ENCODE measurements at places on chromosomes 6 and 20.

- no peak for DNase-seq
Observed at GRCh38 chr20:52130406-52130805, 61.2 kb downstream of the ZFP64 start.

DNA sequence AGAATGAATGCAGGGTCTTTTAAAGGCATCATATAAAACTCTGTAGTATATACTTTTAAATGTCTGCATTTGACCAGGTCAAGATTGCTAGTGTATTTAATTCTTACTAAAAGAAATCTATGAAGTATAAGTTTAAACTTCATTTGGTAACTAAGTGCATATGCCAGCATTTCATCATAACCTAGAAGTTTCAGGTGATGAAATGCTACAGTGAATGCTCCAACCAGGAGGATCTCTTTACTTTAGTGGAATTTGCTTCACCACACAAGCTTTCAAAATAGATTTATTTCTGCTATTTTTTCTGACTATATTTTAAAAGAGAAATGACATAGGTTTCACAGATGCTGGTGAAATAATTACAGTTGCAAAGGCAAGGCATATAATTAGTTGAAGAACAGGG, 141.9 kb downstream of the HIVEP2 start:
- no peak for DNase-seq

GRCh38 chr6:8821981-8822381, 386.6 kb upstream of the SLC35B3 start:
- DNase-seq, result no peak

- no peak for DNase-seq
Observed at GRCh38 chr6:113370508-113371502, 486.3 kb upstream of the MARCKS start.

DNA sequence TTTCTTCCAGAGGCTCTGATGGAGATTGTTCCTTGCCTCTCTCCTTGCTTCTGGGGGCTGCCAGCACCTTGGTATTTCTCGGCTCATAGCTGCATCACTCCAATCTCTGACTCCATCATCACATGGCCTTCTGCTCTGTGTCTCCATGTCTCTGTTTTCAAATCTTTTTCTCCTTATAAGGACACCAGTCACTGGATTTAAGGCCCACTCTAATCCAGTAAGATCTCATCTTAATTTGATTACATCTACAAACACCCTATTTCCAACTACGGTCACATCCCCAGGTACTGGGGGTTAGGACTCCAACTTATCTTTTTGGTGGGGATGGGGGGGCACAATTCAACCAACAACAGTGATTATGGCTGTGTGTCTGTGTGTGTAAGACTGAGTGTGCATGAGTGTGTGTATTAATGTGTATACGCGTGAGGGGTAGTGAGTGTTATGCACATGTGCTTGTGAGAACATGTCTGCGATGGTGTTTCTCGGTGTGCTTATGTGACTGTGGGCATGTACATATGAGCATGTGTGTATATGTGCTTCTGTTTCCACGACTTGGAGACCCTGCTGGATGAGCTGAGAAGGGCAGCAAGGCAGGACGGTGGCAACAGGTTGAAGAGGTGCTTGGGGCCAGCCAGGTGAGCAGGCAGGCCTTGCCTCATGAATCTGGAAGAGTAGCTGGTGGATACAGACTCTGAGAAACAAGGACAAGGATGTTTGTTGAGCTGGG, 130.5 kb downstream of the MRPL14 start:
- no peak for DNase-seq

- DNase-seq, result no peak
Observed at GRCh38 chr20:10492844-10493243, 57.7 kb downstream of the SLX4IP start.

DNA sequence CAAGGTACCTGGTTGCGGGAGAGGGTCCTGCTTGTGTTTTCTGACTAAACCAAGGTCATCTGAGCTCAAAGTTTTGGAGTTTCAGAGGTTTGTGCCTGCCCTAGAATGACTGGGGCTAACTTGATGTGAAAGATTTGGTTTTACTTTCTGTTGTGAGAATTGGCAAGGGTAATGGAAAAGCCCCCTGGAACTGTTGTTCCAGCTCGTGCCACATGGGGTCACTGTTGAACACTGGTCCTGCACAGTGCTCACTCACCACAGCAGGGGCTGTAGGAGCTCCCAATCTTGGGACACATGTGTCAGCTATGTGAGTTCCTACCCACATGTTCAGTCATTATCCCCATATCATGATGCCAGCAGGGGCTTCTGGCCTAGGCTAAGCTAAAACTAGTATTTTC, 6.5 kb downstream of the TGM6 start:
- DNase-seq, result peak; percentile 16

DNA sequence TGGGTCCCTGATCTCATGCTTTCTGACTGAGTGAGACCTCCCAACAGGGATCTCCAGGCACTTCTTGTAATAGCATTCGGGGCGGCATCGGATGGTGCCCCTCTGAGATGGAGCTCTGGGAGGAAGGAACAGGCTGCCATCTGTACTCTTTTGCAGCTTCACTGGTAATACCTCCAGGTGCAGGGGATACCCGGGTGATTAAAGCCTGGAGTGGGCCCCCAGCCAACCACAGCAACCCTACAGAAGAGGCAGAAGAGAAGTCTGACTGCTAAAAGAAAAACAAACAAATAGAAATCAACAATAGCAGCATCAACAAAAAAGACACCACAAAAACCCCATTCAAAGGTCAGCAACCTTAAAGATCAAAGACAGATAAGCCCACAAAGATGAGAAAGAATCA, 19.1 kb upstream of the PGK2 start:
- no peak for DNase-seq

DNA sequence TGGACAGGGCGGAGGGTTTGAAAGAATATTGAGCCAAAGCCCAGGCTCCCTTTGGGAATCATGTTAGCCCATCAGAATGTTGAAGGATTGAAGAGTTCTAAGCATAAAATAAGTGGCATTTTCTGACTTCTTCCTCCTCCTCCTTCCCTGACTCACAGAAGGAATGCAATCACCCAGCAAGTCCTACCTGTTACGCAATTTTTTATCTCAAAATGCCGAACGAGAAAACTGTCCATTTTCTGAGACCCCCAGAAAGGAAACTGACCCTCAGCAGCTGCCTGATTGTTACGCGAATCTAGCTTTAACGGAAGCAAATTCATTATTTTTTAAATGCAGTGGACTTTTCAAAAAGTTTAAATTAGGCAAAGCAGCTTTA, 4.7 kb upstream of the DNAJC5 start:
- no peak for DNase-seq

GRCh38 chr6:6225885-6226529, 94.5 kb downstream of the F13A1 start:
- DNase-seq, result no peak

DNA sequence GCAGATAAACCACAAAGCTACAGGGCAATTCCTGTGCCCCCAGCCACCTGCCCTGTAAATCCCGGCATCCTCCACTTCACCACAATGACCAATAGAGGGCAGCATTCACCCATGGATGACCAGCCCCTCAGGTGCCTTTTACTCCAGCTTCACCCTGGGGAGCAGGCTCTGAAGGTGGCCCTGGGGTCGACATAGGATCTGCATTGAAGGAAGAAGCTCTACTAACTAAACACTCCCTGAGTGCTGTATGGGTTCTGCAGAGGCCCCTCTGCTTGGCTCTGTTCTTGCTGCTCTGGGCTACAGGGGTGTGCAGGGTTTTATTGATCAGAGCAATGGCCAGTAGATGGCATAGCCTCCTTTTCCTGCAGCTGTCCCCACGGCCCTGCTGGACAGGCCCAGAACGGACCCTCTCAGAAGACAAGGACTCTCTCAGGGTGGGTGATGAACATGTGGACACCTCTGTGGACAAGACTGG, 20.3 kb downstream of the CST4 start:
- DNase-seq, result peak; percentile 3

- peak; percentile 40 for DNase-seq
Observed at GRCh38 chr6:106974336-106974998, at the start of gene CD24. Gene CD24 (minus strand): TSS chr6:106974729. CDS start chr6:106974646, 83 bp downstream.

GRCh38 chr6:167020206-167020605, 21.0 kb downstream of the CEP43 start:
- DNase-seq, result no peak

GRCh38 chr6:150478656-150479545, 110.1 kb downstream of the IYD start:
- DNase-seq, result no peak

DNA sequence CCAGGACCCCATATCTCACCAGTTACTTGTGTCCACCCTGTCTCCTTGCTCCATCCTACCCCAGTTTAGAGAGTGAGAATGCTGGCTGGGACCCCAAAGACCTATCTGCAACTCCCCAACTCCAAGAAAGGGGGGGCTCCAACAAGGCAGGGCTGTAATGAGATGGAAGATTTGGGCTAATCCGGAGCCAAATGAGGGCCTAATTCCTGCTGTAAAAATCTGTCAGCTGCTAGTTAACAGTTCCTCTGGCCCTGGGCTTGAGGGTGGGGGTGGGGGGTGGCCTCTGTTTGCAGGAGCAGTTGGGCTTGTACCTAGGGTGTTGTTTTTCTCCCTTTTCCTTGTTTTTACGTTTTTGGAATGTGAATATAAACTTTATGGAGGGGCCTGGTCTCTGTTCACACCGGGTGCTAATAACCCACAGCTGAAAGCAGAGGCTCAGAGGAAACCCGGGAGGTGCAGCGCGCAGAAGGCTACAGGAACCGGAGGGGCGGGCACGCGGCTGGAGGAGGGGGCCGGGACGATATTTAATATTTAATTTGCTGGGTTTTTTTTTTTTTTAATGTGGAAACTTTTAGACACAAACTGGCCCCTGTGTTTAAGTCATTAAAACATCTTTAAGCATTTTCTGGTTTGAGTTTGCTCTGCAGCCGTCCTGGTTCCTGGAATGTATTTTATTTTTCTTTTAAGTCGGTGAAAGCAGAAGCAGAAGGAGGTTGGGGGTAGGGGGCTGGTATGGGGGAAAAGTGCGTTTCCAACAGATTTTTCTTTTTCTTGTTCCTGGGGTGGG, 70.7 kb downstream of the NCR2 start:
- no peak for DNase-seq

DNA sequence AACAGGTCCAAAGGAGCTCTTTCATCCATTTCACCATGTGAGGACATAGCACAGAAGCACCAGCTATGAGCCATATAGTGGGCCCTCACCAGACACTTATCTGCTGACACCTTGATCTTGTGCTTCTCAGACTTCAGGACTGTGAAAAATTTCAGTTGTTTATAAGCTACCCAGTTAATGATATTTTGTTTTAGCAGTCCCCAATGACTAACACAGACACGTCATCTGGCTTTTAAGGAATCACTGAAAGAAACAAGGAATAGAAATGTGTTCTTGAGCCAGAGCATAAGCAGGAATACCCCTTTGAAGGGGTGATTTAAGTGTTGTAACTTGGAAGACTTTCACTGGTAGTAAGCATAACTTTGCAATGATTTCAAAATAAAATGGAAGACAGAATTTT, 214.7 kb upstream of the PTCHD4 start:
- DNase-seq, result no peak

DNA sequence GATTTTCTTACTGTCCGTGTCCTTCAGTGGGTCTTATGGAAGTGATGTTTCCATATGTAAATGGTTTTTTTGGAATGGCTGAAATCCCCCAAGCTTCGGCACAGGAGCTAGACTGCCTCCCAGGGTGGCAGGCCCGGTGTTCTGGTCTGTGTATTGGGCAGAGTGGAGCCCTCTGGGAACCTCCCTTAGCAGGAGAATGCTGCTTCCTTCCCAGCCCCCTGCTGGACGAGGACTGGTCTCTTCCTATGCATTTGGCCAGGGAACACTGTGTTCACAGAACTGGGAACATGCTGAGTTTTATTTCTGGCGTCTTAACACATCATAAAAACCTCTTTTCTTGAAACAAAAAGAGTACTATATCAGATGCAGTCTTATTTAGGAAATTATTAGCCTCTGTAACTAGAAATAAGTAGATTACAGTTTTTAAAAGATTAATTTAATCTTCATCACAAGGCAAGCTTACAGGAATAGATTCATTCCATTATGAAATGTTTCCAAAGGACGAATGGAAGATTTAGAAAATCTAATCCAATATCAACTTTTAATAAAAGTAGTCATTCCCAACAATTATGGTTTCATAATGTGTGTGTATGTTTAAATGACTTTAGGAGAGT, 56.6 kb downstream of the SYTL3 start:
- DNase-seq, result no peak

- no peak for DNase-seq
Observed at GRCh38 chr20:24134930-24135329, 146.4 kb upstream of the GGTLC1 start.

- DNase-seq, result no peak
Observed at GRCh38 chr6:6657085-6657819, 68.7 kb downstream of the LY86 start.

- no peak for DNase-seq
Observed at GRCh38 chr20:17227219-17227575, 357 bp downstream of the PCSK2 start.

DNA sequence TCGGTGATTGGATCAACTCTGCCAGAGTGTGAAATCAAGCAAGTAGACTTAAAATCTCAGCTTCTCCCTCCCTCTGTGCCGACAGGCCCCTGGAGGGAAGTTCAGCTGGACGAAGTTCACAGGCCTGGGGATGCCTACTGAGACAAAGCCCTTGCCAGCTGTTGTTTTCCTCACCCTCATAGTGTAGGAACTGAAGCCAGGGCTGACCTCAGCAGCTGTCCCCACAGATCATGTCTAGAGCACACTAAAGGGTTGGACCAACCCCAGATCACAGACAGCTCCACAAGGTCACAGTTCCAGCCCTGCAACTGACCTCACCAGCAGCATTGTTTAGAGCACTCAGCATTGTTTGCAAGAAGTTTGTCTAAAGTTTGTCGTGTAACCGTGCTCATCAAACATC, 261.9 kb upstream of the ECI2 start:
- no peak for DNase-seq

- DNase-seq, result no peak
Observed at GRCh38 chr6:169174516-169175359, 78.9 kb downstream of the THBS2 start.

DNA sequence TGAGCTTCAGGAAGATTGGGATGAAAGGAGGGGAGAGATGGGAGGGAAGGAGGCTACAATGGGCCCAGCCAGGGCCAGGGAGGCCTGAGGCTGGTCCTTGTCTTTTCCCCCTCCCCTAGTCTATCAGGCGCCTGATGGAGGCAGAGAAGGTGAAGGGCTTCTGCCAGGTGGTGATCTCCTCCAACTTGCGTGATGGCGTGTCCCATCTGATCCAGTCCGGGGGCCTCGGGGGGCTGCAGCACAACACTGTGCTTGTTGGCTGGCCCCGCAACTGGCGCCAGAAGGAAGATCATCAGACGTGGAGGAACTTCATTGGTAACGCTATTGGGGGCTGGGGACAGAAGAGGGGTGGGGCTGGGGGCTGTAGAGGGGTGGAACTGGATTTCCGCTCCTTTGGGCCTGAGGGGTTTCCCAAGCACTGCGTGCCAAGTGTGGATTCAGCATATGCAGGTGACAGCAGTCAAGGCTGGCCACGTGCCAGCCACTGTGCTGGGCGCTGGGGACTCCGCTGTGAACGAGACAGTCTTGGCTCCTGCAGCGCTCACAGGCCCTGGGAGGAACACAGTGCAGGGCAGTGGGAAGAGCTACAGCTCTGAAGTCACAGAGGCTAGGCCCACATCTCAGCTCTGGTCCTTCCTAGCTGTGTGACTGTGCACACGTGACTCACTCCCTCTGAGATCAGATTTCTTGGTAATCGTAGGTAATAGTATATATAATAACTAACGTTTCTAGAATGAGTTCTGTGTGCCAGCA, 22.7 kb downstream of the SLC12A5 start:
- no peak for DNase-seq

- DNase-seq, result no peak
Observed at GRCh38 chr6:161498359-161498758, 224.5 kb upstream of the AGPAT4 start.
